ENCODE measurements at places on chromosomes 2 and 18.

DNA sequence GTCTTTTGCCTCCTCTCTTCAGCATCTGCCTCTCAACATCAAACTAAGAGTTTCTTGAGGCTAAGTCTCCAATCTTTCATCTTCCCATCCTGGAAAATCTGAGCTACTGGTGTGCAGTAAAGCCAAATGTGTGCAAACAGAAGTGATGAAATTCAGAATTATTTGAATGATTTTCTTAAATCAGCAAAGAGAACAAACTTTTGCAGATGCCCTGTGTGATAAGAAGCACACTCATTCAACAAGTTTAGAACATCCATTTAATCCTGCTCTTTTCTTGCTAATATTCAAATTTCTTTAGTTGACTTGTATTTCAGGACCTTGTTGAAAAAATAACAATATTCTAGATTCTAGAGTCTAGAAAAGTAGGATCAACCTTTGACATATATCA, 1374.9 kb upstream of the CELF4 start:
- no peak for DNase-seq

GRCh38 chr2:158217593-158217992, 115.9 kb downstream of the UPP2 start:
- DNase-seq: no peak

GRCh38 chr2:29112379-29112778, 2.8 kb upstream of the CLIP4 start:
- DNase-seq: no peak

DNA sequence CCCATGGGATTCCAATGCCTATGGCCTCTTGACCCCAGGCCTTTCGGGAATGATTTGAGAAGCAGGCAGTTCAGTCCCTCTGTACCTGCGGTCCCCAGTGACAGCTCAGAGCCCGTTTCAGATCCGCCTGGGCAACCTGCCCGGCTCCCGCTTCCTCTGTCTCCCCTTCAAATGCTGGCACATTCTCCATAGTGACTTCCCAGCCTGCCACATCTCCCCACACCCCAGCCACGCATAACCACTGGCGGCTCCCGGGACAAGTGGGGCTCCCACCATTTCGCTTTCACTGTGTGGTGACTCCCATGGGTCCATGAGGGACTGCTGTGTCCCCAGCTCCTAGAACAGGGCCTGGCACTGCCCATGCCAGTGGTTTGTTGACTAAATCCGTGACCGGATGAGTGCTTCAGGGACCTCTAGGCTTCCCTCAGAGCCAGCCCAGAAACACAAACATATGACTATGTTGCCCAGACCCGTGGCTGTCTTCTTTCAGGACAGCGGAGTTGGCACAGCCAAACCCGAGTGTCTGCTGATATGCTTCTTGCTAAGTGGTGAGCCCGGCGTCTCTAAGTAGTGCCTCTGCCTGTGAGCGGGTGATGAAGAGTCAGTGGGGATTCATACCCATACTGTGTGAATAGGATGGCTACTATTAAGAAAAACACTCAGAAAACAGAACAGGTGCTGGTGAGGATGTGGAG, 91.2 kb downstream of the GLI2 start:
- no peak for DNase-seq

DNA sequence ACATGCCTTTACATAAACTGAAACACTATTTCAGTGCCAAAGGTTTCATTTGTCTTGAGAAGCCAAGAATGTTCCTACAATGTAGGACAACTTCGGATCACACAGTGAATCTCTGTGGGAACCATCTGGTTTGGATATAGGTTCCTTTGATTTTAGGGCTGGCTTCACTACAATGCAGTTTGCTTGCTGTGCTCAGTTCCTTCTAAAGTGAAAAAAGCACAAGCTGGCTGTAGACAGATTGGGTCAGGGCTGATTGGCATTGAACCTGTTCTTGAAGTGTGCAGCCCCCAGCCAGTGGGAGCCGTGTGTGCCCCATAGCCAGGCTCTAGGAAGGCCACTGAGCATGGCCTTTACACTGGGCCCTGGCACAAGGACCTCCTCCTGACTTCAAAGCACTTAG, 167.9 kb upstream of the HNRNPA3 start:
- no peak for DNase-seq

GRCh38 chr18:79733986-79734770, 54.6 kb downstream of the CTDP1 start:
- DNase-seq: no peak

- no peak for DNase-seq
Measured at GRCh38 chr2:9778471-9779316, 64.6 kb upstream of the TAF1B start.

DNA sequence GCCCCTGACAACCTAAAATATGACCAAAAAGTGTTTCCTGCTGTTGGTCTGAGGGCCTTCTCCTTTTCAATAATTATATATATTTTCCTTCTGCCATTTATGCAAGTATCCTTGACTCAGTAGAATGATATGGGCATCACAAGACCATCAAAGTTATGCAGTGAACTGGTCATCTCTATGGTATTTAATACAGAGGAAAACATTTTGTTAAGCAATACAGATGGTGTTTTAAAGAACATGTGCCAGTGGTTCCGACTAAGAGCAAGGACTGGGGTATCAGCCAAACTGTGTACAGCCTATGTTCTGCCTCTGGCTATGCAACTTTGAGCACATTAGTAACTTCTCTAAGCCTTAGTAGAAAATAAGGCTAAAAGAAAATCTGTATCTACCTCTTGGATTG, 179.0 kb downstream of the TRABD2A start:
- no peak for DNase-seq

- no peak for DNase-seq
Measured at GRCh38 chr2:13040043-13040442, 323.3 kb downstream of the TRIB2 start.

DNA sequence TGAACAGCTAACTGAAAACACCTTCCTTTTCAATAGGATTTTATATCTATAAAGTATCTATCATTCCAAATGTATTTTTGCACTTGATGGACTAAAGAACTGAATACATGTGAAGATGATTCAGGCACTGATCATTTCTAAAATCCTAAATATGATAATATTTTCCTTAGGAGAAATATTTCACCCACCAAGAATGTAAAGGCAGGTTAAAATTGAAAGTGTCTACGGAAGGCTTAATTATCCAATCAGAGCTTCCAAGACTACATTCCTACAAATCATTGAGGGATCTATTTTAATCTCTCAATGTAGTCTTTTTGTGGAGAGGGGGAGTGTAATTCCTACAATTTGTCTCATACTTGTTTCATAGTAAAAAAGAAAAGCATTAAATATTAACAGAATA, 3.6 kb downstream of the GALNT3 start:
- DNase-seq: no peak

DNA sequence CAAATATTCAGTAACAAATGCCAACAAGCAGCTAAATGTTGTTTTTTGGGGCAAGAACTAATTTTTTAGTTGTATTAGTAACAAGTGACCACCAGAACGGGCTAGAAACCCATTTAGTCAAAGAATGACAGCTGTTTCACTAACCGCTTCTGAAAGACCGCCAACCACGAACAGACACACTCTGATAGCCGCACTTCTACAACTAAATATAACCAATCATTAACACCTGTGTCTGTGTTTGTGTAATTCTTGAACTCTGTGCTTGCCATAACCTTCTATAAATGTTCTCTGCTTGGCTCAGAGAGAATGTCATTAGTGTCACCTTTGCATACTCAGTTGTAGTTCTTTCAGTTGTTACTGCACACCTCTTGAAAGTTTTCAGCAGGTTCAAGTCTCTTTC, 526.3 kb upstream of the LRRTM1 start:
- no peak for DNase-seq

- no peak for DNase-seq
Measured at GRCh38 chr2:239756031-239756789, 268.9 kb downstream of the NDUFA10 start.

DNA sequence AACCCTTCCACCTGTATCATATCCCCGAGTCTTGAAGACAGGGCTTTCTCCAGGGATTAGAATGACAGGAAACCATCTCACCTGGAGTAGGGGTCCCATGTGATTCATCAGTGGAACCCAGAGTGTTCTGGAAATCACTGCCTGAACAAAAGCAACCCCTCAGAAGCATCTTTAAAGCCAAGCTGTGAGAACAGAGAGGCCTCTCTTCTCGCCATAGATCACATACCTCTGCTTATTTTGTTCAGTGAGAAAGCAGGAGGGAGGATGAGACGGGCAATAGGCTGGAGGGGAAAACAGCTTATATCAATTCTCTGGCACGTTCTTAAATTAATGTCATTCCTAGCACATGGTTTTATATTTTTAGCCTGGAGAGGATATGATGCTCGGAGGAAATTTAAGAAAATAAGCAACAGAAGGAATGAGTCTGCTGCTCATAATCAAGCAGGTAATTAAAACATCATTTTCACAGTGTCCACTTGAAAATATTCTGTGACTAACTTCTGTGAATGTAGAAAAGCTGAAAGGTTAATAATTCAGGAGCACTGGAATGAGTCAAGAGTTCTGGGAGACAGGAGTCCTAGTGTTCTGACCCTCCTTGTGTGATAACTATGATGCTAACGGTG, 213.6 kb upstream of the SP5 start:
- no peak for DNase-seq

- no peak for DNase-seq
Measured at GRCh38 chr2:27870724-27871123, 19.5 kb downstream of the RBKS start.

GRCh38 chr2:112312821-112313220, 37.4 kb downstream of the ZC3H6 start:
- no peak for DNase-seq

DNA sequence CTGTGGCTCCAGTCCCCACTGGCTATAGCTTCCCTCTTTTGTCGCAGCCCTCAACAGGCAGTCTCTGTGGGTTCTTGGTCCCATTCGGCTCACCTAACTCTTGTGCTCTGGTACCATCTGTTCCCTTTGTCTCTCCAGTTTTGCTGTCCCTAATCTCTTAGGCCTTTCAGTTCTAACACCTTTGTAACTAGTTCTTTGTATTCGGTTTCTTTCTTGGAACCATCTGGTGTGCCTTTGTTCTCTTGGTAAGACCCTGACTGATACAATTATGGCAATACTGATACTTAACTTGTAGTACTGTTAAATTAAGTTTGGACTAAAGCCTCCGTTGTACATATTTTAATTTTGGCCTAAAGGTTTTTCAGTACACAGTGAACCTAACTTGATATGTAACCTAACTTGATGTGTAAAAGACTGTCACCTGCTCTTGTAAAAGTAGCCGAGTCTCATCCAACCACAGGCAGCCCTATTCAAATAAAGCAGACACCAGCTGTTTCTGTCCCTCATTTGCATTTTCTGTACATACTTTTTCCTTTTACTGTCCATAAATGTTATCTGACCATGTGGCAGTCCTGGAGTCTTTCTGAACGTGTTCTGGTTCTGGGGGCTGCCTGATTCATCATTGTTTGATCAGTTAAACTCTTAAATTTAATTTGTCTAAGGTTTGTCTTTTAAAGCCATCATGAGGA, 4.8 kb upstream of the MRPL44 start:
- no peak for DNase-seq

GRCh38 chr2:175251425-175252041, 70.0 kb upstream of the ATP5MC3 start:
- no peak for DNase-seq

DNA sequence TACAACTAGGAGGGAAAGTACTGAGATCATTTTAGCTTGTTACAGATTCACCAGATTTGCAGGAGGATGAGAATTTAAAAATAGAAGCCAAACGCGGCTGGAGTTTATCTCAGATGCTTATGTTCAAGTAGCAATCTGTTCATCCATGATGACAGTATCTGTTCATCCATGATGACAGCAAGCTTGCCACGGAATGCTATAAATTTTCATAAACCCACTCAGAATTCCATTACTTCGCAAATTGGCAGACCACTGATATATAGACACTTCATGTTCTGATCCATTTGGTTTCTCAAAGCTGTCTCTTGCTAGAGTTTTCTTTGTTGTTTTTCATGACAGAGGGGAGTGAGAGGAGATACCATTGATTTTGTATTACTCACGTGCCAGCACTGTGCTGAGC, 84.2 kb downstream of the GAREM1 start:
- no peak for DNase-seq

DNA sequence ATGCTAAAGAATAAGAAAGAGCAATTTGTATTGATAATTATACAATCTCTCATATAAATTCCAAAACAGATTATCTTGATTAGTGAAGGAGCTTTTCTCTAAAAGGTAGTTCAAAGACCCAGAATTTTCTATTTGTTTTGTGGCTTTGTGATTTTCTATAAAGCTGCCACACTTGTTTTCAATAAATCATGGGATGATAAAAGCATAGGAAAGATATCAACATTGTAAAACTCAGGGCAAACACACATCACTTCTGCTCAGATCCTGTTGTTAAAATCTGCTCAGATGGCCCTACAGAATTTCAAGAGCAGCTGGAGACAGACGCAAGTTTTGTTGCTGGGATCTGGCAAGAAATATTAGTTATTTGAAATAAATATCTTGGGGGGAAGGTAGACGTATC, 28.8 kb upstream of the CBLN2 start:
- DNase-seq: no peak

GRCh38 chr2:55431982-55432627, 12.4 kb upstream of the CCDC88A start:
- no peak for DNase-seq

All from NCI-H187 treated with DMSO at 0.1 percent for 48 hours (cell line).